SIG-M5 (cell line): ENCODE measurements at places on chromosomes 5 and 9.

DNA sequence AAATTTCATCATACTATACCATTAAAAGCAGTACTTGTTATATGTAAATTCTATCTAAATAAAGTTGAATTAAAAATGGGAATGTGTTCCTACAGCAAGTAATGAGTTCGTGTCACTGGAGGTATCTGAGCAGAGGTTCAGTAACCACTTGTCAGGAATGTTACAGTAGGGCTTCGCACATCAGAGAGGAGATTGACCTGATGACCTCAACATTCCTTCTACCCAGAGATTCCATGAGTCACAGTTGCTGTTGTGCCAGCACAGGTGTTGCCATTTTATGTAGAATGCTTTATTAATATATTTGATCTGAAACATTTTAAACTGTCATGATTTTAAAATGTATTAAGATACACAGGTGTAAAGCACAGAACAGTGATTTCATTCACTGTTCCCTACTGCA, 60.3 kb downstream of the STX17 start:
- DNase-seq, result no peak

DNA sequence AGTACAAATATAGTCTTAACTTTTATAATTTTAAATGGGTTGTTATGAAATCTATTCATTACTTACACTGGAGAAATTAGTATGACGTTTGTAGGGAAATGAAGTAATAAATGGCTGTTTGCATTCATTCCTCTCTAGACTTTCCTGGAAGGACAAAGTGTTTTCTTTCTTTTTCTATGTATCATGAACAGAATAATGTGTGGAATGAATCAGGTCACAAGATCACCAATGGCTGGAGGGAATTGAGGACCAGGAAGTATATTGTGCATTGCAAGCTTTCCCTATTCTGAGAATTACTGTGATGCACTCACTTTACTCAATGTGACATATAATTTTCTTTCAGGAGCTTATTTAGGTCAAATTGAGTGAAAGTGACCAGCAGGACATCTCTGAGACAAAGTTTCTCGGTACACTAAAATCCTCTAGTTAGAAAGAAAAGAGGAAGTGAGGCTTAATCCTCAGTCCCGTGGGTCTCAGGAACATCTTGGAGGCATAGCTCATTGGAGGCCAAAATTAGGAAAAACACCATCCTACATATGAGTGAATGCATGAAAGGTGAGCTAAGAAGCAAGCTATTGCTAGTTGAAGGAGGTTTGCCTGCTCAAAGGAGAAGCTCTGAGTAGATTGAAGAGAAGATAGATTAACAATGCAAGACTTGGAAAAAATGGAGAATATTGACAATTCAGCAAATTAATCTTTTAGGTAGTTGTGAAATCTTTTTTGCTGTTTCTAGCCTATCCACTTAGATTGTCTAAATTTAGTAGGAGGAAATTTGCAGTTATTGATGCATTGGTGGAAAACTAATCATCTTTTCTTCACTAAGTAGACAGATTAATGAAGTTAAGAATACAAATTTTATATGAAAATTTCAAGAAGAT, 28.0 kb downstream of the ERAP2 start:
- DNase-seq, result no peak

DNA sequence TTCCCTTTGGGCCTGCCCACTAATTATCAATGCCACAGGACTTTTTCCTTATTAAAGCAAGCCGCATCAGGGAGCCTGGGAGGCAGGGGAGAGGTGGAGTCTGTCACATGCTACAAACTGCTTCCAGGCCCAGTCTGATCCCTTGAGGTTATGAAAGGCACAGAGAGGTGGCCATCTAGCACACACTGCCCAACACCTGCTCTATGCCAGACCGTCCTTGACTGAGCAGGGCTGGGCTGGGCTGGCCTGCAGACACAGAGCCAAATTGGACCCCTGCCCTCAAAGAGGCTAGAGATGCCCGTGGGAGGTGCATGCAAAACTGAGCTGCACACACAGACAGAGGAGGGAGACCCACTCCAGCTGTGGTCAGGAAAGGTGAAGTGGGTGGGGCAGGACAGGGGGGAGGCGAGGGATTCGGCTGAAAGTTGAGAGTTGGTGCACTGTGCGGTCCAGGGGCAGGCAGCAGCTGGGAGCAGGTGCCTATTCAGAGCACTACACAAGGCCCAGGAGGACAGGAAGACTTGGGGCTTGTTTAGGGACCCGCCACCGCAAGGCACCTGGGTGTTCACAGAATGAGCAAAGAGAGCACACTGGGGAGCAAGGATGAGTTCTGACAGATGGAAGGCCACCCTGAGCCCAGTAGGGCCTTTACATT, 36.4 kb upstream of the TCF7 start:
- DNase-seq, result no peak

DNA sequence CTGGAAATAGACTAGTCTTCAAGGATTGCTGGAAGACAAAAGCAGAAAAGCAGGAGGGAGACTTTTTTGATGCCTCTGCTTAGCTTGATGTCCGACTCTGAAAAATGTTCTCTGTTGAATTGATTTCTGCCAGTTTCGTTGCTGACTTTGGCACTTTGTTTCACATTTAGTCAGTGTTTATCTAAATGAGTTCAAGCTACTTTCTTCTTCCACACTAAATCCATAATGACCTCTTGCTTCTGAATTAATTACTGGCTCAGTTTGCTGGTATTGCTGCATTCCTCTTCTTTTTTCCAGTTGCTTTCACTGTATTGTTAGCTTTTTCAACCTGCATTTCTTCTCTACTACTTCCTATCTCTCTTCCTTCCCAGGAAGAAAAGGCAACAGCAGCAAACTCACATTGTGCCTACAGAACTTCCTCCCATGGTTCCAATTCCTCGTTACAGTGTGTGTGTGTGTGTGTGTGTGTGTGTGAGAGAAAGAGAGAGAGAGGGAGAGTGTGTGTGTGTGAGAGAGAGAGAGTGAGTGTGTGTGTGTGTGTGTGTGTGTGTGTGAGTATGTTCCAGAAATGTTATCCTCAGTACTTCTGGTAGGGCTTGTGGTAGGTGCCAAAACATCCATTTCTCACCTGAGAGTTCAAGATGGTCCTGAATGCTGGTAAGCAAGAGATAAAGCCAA, 234.8 kb downstream of the CSNK1G3 start:
- no peak for DNase-seq

- DNase-seq, result no peak
Observed at GRCh38 chr5:170865622-170866021, 3.8 kb downstream of the RANBP17 start.

DNA sequence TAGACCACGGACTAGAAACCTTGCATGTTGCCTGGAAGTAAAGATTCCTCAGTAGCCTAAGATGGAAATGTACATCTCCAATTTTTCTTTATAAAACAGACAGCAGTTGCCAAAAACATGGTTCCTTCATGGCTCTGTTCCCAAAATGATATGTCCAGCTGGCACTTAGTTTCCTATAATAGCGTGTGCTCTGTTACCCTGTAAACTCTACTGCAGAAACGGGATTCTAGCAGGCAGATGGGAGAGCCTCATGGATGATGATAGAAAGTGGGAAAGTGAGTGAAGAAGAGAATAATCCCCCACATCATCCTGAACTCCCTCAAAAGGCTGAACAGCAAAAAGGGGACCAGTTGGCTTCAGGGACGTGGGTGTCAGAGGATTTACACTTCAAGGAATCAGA, 118.2 kb downstream of the FRMD3 start:
- no peak for DNase-seq

DNA sequence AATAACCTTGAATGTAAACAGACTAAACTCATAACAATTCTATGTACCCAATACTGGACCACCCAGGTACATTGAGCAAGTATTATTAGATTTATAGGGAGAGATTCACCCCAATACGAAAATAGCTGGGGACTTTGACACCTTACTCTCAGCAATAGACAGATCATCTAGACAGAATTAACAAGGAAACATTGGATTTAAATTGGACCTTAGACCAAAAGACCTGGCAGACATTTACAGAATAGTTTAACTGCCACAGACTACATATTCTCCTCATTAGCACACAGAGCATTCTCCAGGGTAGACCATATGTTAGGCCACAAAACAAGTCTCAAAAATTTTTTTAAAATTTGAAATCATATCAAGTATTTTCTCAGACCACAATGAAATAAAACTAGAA, 397.4 kb downstream of the PIK3R1 start:
- DNase-seq, result no peak

DNA sequence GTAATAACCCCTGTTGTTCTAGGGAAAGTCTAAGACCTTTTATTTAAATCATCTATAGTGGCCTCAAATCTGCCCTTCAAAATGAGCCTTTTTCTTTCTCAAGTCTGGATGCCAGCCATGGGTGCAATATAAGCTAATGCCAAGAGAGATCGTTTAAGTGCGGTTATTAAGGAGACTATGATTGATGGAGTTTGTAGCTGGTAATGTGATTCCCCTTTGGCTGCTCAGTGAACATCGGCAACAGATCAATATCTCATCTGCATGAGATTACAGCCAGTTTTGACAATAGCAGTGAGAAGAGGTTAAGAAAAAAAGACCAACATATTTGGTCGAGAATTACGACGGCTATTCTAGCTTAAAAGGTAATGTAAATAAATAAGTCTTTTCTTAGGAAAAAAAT, 1049.4 kb upstream of the NUDT12 start:
- no peak for DNase-seq

GRCh38 chr5:140637371-140638100, 1.7 kb upstream of the TMCO6 start:
- DNase-seq, result no peak

- no peak for DNase-seq
Observed at GRCh38 chr5:157516626-157517325, 56.8 kb downstream of the NIPAL4 start.

DNA sequence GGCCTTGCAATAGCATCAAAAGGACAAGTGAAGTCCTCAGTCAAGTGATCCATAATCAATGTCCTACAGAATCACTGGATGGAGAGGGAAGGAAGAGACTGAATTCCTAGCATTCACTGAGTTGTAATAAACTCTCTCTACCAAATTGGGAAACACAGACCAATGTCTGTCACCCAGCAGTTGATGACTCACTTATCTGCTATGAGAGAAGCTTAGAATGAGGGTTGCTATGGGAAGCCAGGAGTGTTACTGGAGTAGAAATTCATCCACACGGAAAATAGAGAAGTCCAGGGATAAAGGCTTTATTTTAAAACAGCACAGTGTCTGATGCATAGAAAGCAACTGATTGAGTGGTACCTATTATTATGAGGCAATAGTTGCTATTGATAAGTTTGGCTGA, 407.4 kb downstream of the BRINP1 start:
- DNase-seq, result no peak

GRCh38 chr9:89468281-89468960, 29.5 kb downstream of the SEMA4D start:
- no peak for DNase-seq

DNA sequence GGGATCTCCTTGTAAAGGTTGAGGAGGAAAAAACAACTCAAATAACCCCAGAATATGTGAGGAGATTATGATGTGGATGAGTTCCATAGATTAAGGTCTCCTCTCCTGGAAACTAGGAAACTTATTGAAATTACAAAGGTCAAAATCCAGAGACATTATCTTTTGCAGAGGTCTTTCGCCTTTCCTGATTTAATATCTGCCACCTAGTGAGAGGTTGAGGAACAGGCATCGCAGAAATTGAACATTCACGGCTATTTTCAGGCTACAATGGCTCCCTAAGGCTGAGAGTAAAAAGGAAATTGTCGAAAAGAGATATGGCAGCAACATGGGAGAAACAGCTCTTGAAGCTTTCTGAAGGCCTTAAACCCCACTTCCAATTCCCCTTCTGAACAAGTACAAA, 127.5 kb upstream of the PLCXD3 start:
- no peak for DNase-seq

DNA sequence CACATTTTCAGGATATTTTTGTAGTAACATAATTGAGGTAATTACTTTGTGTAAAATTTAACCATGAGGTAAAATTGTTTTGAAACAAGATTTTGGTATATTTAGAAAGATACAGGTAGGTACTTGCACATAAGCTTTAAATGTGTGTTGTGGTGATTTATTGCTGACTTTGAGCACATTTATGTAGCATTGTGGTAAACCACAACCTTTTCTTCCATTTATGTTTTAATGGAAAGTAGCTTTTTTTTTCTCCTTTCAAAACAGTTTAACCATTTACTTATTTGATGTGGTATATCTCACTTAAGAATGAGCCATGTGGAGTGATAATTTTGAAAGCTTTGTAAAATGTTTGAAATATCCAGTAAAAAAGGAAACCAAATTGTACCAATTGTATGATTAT, 35.6 kb downstream of the FCHO2 start:
- DNase-seq, result no peak

GRCh38 chr5:67238191-67238590, 41.6 kb upstream of the CD180 start:
- DNase-seq, result no peak

DNA sequence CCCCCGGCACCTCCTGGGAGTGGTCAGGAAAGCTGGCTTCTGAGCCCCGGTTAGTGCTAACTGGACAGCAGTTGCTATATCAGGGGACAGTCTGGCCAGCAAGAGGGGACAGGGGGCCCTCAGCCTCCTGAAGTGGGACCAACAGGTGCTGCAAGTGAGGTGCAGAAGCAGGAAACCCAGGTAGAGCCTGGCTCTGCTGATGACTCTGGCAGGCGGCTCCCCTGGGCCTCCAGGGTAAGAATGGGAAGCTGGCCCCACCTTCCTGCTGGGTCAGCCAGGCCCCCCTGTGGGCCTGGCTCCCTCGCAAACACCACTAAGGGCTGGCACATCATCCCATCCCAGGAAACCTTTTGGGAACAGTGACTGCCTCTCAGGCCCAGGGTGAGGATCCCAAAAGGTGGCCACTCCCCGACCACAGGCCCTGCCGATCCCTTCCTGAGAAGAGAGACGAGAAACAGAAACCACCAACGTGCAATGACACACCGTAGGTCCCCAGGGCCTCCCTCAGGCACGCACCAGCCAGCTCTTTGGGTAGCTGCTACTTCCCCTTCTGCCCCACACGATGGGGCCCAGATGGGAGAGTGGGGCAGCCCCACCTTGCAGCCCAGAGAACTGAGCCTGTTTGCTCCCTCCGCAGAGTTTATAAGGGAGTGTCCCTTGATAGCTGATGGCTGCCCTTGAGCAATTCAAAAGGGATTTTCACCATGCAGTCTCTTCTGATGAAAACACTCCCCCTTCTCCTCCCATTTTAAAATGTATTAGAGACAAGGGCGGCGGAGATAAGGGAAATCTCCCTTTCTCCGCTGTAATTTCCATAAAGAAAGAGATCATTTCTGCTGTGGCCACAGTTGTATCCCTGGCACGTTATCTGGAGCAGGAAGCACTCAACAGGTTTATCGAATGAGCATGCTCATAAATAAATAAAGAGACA, 76.8 kb downstream of the STK10 start:
- DNase-seq, result peak; percentile 98
